ENCODE measurements at places on chromosomes 1 and 21.
A peak's percentile ranks its signal among the peaks of the same experiment; 100 is the strongest.

- no peak for DNase-seq
These were observed 36.5 kb downstream of the ZMYM1 start for GRCh38 chr1:35115459-35116383.

DNA sequence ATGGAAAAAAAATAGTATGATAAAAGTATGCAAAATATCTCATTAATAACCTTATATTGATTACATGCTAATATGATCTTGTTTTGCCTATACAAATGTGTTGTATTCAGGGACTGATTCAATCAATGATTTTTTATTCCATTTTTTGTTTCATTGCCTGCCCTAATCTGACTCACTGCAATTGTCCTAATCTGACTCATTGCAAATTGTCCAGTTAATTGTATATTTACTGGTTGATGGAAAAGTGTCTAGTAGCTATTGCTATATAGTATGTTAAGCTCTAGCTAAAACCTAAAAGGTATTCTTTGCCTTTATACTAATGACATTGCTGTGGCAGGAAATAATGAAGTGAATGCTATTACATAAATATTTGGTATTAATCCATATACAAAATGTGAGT, 728.9 kb upstream of the ZP4 start:
- no peak for DNase-seq

GRCh38 chr1:159839116-159839849, 12.6 kb downstream of the SLAMF8 start:
- DNase-seq = no peak

GRCh38 chr1:201487742-201488141, 18.8 kb upstream of the PHLDA3 start:
- DNase-seq = no peak

- DNase-seq = no peak
These were observed 31.2 kb downstream of the VAV3 start for GRCh38 chr1:107933736-107934135.

- DNase-seq = no peak
These were observed 975.6 kb downstream of the NCAM2 start for GRCh38 chr21:21973806-21974205.

DNA sequence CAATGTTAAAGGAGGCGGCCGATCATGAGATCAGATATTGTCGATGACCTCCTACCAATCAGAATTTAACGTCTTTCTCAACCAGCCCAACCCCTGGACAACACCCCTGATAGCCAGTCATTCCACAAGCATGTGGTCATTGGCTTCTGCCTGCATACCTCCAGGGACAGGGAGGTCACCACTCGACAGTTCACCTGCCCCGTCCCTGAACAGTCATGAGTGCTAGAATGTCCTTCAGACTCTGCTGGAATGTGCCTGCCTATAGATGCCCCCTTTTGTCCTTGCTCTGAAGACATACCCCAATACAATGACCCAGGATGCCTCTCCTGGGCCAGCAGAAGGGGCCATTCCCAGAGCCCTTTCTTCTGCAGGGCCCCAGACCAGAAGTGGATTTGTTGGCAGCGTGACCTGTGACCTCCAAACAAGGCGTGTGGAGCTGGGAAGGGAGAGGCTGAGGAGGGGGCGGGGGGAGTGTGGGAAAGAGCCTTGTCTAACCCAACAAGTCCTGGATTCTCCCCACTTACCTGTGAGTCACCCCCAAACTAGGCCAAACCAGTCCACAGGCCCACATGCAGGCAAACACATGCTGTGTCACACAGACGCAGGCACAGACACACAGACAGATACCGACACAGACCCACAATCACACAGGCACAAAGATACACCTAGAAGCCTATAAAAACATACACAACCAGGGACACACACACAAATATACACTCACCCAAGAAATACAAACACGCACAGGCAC, 2.2 kb downstream of the CRYBG2 start:
- no peak for DNase-seq

DNA sequence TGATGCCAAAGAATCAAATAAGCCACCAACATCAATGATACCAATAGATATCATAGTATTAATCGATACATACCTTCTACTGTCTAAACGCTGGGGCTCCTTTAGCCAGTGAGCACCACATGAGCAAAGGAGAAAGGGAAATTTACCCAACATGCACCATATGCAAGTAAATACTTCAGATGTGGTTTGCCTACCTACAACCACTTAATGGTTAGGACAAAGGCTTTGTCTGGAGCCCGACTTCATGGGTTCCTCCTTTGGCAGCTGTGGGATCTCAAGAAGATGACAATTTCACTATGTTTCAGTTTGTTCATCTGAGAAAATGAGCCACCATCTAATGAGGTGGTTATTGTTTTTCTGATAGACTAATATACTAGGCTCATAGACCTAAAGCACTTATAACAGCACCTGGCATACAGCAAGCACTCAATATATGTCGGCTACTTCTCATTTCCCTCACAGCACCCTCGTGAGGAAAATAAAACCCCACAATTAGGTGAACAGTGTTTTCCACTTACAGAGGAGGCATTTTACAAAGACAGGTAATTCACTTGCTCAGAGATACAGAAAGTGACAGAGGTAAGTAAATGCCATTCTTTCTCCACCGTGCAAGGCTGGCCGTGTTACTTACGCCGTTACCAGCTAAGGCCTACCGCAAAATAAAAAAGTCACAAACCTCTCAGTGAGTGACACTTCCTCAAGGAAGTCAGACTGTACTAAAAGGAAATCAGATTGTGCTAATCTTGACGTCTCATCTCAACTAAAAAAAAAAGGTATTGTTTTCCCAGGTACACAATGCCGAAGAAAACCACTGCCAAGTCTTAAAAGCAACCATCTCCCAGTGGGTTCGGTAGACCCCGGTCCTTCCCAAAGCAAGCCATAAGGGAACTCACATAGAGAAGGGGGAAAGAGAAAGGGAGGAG, 1.6 kb downstream of the TTC13 start:
- peak; percentile 49 for DNase-seq

DNA sequence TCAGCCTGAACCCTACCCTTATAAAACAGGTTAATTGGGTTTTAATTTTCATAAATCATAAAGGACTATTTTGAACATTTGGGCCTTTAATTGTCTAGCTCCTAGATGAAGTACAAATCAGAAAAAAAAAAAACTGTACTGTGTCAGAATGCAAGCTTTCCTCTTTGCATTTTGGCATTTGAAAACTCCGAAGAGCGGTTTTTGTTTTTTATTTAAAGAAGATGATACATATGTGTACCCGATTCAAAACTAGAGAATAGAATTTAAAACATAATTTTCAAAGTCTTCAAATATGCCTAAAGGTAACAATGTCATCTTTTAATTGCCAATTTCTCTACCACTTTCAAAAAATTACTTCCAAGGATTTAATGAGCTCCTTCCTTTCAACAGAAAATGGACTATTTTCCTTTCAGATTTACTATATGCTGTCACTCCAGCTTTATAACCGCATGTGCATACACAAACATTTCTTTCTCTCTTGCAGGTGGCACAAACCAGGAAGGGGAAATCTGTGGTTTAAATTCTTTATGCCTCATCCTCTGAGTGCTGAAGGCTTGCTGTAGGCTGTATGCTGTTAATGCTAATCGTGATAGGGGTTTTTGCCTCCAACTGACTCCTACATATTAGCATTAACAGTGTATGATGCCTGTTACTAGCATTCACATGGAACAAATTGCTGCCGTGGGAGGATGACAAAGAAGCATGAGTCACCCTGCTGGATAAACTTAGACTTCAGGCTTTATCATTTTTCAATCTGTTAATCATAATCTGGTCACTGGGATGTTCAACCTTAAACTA, 33.7 kb downstream of the MRPL39 start:
- DNase-seq = no peak

- no peak for DNase-seq
These were observed 131.2 kb upstream of the UBE2U start for GRCh38 chr1:64072089-64072793.

DNA sequence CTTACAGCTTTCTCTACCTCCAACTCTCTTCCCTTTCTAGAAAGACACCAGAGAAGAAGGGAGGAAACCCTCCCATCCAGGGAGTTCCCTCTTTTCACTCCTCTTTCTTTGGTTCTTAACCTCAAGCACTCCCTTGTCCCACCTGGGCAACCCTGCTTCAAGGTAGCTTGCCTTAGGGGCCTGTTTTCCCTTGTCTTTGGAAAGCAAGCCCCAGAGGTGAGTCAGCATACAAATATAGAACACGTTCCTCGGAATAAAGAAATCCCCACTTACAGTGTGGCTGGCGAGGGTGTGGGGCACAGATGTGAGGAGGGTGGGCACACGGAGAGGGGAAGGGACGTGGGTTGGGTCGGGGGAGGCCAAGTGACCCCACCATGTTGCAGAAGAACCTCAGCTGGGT, 26.1 kb upstream of the KCNE2 start:
- no peak for DNase-seq

DNA sequence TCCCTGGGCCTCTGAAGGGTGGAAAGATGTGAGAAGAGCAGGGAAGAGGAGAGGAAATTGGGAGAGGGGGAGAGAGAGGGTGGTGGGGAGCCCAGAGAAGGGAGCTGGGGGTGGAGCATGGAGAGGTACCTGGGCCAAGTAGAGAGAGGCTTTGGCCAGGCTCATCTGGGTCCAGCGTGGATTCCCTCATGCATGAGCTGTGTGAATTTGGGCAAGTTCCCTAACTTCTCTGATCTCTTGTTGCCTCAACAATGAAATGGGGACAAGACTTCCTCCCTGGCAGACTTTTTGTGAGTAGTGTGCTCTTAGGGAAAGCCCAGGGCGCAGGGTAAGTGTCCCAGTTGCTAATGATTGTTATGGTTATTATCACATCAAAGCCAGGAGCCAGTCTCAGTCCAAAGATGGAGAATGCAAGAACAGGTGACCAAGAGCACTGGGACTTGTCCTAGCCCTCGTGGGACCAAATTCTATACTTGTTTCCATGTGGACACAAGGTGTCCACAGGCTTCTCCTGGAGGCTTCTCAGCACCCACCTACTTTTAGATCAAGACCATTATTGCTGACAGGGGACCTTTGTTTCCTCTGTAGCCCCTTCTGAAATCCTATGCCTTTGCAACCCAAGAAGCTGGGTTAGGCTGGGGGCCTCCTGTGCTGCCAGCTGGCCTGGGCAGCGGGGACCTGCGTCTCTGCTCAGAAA, 13.9 kb downstream of the IL6R start:
- DNase-seq = no peak

DNA sequence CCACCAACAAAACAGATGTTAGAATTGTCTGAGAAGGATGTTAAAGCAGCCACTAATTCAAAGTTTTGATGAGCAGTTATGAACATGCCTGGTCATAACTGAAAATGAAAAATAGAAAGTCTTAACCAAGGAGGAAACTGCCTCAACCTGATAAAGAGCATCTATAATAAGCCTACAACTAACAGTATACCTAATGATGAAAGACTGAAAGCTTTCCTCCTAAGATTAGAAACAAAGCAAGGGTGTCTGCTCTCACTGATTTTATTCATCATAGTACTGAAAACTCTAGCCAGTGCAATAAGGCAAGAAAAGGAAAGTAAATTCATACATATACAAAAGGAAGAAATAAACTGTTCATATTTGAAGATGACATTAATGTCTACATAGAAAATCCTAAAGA, 82.0 kb downstream of the KCNK1 start:
- DNase-seq = no peak

DNA sequence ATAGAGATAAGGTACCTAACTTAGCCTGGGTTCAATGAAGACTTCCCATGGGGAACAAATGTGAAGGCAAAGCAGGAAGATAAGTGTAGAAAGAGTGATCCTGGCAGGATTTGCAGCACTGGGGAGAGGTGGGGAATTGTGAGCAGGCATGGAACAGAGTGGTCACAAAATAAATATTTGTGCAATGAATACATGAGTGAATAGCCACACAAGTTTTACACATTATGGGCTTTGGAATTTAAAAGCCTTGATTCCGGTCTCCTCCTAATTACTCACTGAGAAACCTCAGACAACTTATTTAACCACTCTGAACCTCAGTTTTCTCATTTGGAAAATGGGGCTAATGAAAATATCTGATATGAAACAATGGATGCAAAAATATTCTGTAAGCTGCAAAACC, 148.3 kb downstream of the ELAVL4 start:
- no peak for DNase-seq

GRCh38 chr1:38082769-38083263, 36.2 kb upstream of the POU3F1 start:
- no peak for DNase-seq

DNA sequence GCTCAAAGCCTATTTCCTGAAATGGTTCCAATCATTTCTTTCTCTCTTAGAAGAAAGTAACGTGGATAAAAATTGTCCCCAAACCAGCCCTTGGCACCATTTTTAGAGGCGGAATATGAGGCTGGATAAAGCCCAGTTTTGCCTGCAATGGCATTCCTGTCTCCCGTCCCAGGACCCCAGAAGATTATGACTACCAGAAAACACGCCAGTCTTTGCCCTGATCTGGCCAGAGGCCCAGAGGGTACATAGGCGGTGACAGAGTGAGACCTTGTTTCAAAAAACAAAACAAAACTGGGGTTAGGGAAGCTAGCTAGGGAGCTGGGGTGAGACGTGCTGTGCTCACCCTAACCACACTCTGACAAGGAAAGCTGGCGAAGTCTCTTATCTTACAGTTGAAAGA, at the start of gene AADACL4:
Gene AADACL4 (plus strand): TSS at position 301 of the 400 bp plus-strand sequence. CDS start 462 bp downstream, outside the sequence.
- no peak for DNase-seq

GRCh38 chr1:223793716-223794115, 52.0 kb downstream of the TP53BP2 start:
- no peak for DNase-seq

GRCh38 chr1:99808391-99809115, 41.6 kb upstream of the AGL start:
- peak; percentile 28 for DNase-seq

DNA sequence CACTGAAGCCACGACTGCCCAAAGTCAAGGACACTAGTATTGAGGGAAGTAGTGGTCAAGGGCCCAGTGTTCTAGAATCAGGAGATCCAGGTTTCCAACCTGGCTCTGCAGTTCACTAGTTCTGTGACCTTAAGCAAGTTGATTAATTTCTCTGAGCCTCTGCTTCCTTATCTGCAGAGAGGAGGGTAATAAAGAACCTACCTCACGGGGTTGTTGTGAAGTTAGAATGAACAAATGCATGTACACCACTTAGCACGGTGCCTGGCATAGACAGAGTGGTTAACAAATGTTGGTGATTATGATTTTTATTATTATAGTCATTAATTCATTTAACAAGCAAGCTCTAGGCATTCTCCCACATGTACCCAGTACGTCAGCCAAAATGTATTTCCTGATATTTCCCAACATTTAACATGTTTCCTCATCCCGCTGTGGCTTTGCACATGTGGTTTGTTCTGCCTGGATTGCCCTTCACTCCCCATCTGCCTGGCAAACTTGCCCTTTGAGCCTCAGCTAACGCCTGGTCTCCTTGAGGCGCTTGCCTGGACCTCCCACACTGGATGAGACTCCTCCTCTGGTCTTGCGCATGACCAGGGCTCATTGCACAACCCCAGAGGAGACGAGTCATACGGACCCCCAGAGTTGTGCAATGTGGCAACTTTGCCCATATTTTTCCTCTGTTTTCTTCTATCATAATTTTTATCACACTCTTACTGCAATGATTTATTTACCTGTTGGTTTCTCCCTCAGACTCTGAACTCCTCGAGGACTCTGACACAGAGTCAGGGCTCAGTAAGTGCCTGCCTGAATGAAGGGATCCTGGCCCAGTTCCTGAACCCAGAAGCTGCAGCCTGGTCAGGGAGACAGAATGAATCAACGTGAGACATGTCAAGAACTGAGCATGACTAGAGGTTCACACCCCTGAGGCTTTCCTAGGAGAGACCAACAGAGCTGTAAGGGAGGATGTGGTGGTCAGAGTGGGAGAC, 20.7 kb upstream of the MFSD2A start:
- peak; percentile 42 for DNase-seq

GRCh38 chr1:23554481-23555269, 4.6 kb downstream of the ID3 start:
- peak; percentile 86 for DNase-seq
